ENCODE measurements at places on chromosomes 5 and 9. TPM values are rescaled to one million over a fixed set of nuclear protein-coding genes. Genes with fewer than 3 reads are reported as not detected.

PNPLA7 gene
- 0.88 TPM for polyA plus RNA-seq

DIPK1B gene
- 24.5 TPM for polyA plus RNA-seq

C9orf72 gene
- 6.1 TPM for polyA plus RNA-seq

RANBP6 gene
- 5.9 TPM for polyA plus RNA-seq

SUSD3 gene
- polyA plus RNA-seq = 0.49 TPM

PCDHGB3 gene
- polyA plus RNA-seq = 0.53 TPM

LCN2 gene
- not detected for polyA plus RNA-seq

PDE6A gene
- polyA plus RNA-seq = 0.06 TPM

ANKRD18B gene
- 2.7 TPM for polyA plus RNA-seq
